Stimulated activated CD4-positive, alpha-beta T cell treated with anti-CD3 and anti-CD28 coated beads, Interleukin-4, amount 100 ng/mL, for 4 hours (primary cell): ENCODE measurements at places on chromosomes 5 and 9.
A peak's percentile ranks its signal among the peaks of the same experiment; 100 is the strongest.

DNA sequence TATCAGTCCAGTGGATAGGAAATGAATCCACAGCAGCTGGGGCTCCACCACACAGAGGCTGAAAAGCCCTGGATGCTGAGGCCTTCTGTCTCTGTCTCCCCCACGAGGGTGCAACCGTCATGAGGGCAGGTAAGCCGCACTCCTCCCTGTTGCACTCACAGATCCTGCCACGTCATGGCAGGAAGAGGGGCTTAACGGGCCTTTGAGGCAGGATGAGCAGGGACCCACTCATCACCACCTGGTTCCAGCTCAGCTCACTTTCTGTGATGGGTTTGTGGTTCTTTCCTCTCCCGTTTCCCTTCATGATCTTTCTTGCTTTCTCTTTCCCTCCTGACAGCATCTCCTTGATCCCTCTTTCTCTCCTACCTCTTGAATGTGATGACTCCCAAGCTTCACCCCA, 575.2 kb downstream of the CCDC171 start:
- no peak for DNase-seq

DNA sequence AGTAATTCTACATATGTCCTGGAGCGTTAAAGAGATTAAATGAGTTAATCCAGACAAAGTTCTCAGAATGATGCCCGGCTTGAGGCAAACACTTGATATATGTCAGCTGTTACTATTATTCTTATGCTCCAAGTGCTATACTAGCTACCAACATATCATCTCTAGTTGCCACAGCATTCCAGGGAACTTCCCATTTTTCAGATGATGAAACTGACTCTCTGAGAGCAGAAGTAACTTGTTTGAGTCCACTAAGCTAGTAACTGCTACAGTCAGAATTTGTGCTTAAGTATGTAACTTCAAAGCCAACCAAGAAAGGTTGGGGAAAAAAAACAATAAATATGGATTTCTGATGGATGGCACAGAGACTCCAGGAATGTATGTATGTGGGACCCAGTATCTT, 98.1 kb downstream of the CDK5RAP2 start:
- no peak for DNase-seq

DNA sequence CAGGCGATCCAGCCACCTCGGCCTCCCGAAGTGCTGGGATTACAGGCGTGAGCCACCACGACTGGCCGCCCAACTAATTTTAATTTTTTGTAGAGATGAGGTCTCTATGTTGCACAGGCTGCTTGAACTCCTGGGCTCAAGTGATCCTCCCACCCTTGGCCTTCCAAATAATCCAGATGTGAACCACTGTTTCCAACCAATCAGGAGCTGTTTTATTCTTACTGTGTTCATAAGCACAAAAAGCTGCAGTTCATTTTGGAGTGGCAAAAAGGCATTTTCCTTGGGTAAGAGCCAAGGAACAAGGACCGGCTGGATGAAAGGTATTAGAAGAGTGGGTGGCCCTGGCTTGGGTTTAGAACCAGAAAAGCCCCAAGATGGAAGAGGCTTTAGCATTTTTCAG, 5.2 kb upstream of the SLC27A4 start:
- DNase-seq: no peak

DNA sequence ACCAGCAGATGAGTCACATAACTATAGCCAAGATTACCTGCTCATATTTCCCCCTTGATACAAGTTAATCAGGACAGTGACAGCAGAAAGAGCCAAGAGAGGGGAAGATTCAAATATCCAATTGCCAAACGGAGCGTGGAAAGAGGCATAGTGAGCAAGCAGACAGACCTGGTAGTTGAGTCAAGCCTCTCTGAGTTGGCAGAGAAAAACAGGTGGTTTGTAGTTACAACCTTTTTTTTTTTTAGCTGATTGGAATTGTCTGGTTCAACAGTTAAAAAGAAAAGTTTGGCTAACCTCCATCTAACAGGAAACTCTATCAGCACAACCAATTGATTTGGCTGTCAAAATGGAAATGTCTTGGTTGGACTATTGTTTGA, 272.1 kb downstream of the TLE1 start:
- no peak for DNase-seq

DNA sequence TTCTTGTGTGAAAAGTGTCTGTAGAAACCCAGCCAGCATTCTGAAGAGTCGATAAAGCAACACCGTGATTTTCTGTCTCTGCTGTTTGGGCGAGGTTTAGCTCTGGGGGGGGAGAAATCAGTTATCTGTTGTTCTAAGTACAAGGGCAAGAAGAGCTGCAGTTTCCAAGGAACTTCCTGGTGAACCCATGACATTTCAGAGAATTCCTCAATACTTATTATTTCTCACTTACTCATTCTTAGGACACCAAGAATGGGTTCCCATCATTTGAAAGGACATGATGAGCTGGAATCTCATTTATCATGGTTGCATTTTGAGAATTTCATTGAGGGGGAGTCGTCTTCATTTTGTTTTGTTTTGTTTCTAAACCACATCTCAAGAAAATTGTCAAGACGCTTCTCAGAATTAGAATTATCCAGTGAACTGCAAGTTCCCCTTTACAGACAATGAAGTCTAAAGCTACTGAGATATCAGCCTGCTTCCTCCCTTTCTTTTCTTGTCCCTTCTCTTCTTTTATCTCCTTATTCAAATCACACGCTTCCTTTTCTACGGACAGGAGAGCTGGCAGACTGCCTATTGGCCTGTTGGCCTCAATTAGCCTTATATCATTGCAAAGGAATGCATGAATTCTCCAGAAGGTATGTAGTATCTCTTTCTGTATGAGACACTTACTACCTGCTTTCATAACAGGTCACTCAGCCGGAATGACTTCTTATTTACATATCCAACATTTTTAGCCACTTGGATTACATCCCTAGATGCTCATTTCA, 53.7 kb downstream of the ZNF462 start:
- DNase-seq: no peak

DNA sequence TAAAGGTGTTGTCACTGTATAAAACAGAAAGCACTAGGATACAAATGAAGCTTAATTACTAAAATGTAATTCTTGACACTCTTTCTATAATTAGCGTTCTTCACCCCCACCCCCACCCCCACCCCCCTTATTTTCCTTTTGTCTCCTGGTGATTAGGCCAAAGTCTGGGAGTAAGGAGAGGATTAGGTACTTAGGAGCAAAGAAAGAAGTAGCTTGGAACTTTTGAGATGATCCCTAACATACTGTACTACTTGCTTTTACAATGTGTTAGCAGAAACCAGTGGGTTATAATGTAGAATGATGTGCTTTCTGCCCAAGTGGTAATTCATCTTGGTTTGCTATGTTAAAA, 43.8 kb downstream of the NDFIP1 start:
- no peak for DNase-seq

- no peak for DNase-seq
These were observed 147.9 kb downstream of the DMRT2 start for GRCh38 chr9:1198085-1198484.

GRCh38 chr5:17989036-17989435, 354.8 kb downstream of the TAF11L14 start:
- DNase-seq: no peak

GRCh38 chr9:114588210-114588609, 641 bp downstream of the ATP6V1G1 start:
- DNase-seq: peak; percentile 5

- DNase-seq: no peak
These were observed 12.1 kb upstream of the POC5 start for GRCh38 chr5:75729321-75729720.

- no peak for DNase-seq
These were observed 481.8 kb upstream of the CDH18 start for GRCh38 chr5:20469792-20470191.

DNA sequence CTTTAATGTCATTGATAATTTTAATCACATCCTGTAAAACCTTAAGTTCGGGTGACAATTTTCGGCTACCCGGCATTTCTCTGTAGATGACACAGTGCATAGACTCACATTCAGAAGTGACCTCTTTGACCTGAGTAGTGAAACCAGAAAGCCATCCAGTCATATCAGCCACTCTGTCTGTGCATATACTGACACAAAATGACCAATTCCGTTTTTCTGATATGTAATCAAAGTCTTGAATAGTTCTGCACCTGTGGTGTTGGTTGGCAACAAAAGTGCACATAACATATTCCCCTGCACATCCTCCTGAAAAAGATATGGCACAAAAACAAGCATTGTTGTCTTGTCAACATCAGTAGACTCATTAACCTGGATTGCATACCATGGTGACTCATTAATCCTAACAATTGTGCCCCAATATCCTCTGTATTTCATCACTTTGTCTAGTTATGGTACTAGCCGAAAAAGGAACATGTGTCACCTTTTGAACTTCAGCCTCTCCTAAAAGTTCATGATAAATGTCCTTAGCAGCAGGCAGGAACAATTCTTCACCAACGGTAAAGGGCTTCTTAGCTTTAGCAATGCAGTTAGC, 4.6 kb upstream of the HNRNPA0 start:
- no peak for DNase-seq

DNA sequence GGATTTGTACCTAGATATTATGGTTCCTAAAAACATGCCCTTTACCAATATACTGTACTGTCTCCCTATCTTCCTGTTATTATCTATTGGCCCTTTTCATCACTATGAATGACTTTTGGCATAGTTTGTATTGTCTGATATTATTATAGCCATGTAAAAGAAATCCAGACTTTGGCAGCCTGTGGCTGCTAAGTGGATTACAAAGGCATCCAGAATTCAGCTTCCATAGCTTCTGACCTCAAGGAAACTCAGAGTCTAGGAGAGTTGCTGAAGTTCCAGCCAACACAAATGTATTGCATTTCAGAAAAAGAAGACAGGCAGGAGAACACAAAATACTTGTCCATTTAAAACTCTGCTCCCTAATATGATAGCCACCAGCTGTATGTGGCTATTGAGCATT, 319.2 kb upstream of the MPDZ start:
- DNase-seq: no peak

- DNase-seq: no peak
These were observed 137.5 kb downstream of the ARHGEF28 start for GRCh38 chr5:73763300-73764032.

GRCh38 chr9:121088576-121088975, 13.8 kb downstream of the CNTRL start:
- no peak for DNase-seq

GRCh38 chr9:129463477-129463876, 157.4 kb downstream of the C9orf50 start:
- no peak for DNase-seq

- DNase-seq: no peak
These were observed 2.2 kb downstream of the PLCXD3 start for GRCh38 chr5:41508186-41508585.

GRCh38 chr9:128104171-128104618, 23.3 kb downstream of the PTGES2 start:
- DNase-seq: no peak

- DNase-seq: no peak
These were observed 958 bp upstream of the HSPA5 start for GRCh38 chr9:125241863-125242739.

DNA sequence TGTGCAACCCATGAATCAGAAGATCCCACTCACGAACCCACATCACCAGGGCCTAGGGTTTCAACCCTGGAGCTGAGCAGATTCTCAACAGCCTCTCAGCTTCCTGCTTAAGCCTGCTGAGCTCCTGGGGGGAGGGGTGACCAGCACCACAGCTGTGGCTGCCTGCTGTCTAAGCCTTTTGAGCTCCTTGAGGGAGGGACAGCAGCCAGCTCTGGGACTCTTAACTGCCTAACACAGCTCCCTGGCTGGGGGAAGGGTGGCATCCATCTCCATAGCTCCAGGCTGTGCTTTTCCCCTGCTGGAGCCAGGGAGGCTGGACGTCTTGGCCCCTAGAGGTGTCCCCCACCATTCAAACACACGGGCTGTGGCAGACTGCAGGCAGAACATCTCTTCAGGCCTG, 250.3 kb downstream of the DMAC1 start:
- no peak for DNase-seq

- no peak for DNase-seq
These were observed 191.0 kb downstream of the CACNA1B start for GRCh38 chr9:138068601-138069035.

DNA sequence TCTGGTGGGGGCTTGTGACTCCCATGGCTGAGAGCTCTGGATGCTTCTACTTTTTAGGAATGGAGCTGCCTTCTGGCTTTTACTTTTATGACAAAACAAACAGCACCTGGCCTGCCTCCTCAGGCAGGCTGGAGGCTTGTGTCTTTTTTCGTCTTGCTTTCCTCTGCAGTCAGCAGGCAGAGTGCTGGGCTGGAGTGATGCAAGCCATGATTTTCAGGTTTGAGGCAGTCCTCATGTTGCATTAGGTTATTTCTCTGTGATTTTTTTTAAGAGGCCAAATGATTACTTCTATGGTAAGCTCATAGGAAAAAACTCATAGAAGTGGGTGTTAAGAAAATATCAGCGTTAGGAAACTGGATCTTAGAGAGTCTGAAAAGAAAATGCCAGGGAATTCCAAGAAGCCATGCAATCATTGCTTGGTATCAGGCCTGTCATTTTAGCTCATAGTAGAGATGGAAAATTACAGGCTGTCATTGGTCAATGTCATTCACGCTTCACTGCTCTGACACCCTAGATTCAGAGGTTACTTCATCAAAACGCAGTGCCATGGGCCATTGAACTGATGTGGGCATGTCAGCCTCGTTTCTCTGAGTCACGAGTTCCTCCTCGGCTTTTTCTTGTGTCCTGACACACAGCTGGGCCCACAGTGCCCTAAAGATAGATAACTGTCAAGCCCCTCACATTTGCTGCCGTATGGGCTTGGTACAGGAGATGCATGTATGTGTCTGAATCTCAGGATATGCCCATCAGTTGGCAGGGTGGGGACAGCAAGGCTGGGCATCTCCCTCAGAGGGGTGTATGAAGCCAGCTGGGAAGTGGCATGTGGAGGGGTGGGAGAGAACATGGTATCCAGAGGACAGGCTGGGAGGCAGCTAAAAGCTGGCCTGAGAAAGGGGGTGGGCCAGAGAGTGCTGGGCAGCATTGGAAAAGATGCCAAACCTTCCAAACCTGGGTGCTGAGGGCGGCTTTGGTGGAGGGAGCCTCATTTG, 151.8 kb downstream of the HSPA4 start:
- no peak for DNase-seq

GRCh38 chr9:75930190-75930589, 39.7 kb downstream of the PCSK5 start:
- no peak for DNase-seq

DNA sequence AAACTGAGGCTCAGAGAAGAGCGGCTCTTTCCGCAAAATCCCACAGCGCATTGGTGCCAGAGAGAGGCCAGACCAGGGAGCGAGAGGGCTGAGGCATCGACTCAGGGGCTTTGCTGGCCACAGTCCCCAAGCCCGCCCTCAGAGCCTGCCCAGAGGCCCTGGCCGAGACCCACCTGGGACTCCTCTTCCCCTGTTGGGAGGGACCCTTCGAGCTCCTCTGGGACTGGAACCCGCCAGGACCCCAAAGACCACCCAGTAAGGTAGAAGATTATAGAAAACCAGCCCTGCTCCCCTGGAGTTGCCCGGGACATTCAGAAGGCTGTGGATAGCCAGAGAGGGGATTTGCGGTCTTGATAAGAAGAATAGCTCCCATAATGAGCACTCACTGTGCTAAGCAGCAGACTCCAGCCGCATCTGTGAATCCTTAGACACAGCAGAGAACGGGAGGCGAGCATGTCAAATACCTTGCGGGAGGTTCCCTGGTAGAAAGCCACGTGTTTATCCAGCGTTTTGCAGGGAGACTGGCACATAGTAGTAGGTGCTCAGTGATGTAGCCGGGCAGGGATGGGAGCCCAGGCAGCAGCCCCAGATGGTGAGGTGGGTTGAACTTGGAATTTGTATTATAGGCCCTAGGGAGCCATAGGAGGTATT, 651 bp upstream of the AK1 start:
- DNase-seq: no peak

GRCh38 chr9:137514691-137515337, 35.4 kb downstream of the PNPLA7 start:
- DNase-seq: no peak
